ENCODE measurements at places on chromosomes 3 and 15.

DNA sequence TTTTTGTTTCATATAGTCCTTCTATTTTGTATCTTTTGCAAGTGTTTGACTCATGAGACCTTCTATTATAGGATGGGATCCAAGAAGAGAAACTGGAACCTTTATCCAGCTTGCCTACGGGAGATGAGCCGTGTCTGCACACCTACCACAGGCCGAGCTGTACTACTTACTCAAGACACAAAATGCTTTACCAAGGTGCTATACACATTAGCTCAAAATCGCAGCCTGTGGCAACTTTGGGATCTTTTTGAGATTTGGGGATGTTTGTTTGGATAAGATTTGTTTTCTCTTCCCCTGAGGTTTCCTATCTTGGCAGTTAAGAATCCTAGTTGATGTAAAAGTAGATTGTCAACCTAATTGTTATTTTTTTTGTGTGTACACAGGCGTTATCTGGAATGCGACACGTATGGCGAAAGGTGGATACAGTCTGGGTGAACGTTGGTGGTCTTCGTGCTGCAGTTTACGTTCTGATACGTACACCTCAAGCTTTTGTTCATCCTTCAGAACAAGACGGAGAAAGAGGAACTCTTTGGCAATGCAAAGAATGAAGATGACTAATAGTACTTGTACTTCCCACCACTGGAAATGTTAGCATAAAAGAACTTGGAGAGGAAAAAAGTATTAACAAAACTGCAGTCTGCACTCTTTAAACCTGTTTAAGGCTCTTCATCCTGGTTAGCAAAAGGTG is 13.1 kb upstream of the SETD5 start:
- DNase-seq = peak; percentile 48

GRCh38 chr15:56468401-56468800 is 3.5 kb upstream of the MNS1 start:
- DNase-seq = peak; percentile 35

- DNase-seq = peak; percentile 44
Measured at GRCh38 chr15:64134345-64134829, 17.1 kb upstream of the SNX22 start.

- peak; percentile 97 for DNase-seq
Measured at GRCh38 chr15:29612096-29612495, 210.2 kb downstream of the TJP1 start.

GRCh38 chr3:1404270-1404962 is 311.6 kb downstream of the CNTN6 start:
- no peak for DNase-seq

GRCh38 chr3:187063286-187064121 is 75.8 kb downstream of the RPL39L start:
- no peak for DNase-seq

- no peak for DNase-seq
Measured at GRCh38 chr3:13148561-13149329, 75.5 kb upstream of the IQSEC1 start.

- no peak for DNase-seq
Measured at GRCh38 chr3:127266186-127266585, 21.7 kb downstream of the PRR20G start.

- no peak for DNase-seq
Measured at GRCh38 chr3:39202094-39202493, 9.7 kb upstream of the XIRP1 start.

GRCh38 chr3:332701-333100 is 136.1 kb downstream of the CHL1 start:
- no peak for DNase-seq
